Esophagus squamous epithelium (tissue), 5 donors: ENCODE measurements at places on chromosomes 3 and 15.

GRCh38 chr3:66582721-66583423 lies 82.0 kb upstream of the LRIG1 start:
- DNase-seq, result no peak

- DNase-seq, result no peak
These were observed 424.3 kb upstream of the ATP10A start for GRCh38 chr15:26287381-26287780.

GRCh38 chr15:87741350-87741749 lies 515.2 kb downstream of the NTRK3 start:
- no peak for DNase-seq

- DNase-seq, result no peak
These were observed 16.4 kb downstream of the TGM4 start for GRCh38 chr3:44890852-44891251.

- DNase-seq, result no peak
These were observed 4.9 kb downstream of the MGLL start for GRCh38 chr3:127817406-127817841.

GRCh38 chr3:14403619-14404155 lies 1.3 kb downstream of the SLC6A6 start:
- DNase-seq, result no peak

GRCh38 chr15:75688278-75688557 lies 24.4 kb downstream of the CSPG4 start:
- no peak for DNase-seq

- DNase-seq, result no peak
These were observed 35.2 kb downstream of the SRPRB start for GRCh38 chr3:133840767-133841166.

- no peak for DNase-seq
These were observed 25.0 kb downstream of the CLDN18 start for GRCh38 chr3:138034918-138035317.

DNA sequence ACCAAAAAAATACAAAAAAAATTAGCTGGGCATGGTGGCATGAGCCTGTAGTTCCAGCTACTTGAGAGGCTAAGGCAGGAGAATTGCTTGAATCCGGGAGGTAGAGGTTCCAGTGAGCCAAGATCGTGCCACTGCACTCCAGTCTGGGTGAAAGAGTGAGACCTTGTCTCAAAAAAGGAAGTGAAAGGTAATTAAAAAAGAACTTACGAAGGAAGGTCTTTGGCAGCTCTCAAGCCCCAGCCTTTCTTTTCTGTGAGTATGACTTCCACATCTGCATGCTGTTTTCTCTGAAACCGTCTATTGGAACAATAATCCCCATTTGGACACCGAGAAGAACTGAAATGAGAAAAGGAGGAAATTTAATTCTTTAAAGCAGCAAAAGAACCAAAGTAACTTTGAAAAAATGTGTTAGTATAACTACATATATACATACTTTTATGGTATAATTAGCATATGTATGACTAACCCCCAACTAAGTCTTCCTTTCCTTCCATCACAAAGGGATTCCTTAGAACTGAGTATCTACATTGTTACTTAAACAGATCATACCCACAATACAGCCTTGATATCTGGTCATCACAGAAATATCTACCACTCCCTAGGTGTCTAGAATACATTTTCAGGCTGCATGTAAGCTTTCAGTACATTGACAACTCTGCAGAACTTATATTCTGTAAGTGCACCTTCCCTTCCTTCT lies 50.1 kb downstream of the SETD2 start:
- no peak for DNase-seq

- DNase-seq, result no peak
These were observed 128.1 kb upstream of the RASGRP1 start for GRCh38 chr15:38692789-38693062.

DNA sequence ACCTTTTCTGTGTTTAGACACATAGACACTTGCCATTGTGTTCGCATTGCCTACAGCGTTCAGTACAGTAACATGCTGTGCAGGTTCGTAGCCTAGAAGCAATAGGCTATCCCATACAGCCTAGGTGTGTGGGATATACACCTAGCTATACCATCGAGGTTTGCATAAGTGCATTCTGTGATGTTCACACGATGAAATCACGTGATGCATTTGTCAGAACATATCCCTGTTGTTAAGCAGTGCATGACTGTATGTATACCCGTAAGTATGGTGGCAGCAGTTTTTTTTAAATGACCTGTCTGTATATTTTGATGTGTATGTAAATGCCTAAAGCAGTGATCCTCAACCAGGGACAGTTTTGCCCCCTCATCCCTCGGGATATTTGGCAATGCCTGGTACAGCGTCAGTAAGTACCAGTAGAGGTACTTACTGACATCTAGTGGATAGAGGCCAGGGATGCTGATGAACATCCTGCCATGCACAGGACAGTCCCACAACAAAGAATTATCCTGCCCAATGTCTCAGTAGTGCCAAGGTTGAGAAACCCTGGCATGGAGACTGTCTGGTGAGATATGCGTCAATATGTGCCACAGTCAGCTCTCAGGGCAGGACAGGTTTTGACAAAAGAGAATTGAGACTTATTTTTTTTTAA lies 129.1 kb downstream of the HCN4 start:
- no peak for DNase-seq
